ENCODE measurements at places on chromosomes 7 and 10. TPM values are rescaled to one million over a fixed set of nuclear protein-coding genes. Genes with fewer than 3 reads are reported as not detected.

The VSIR gene
- polyA plus RNA-seq, result 0.75 TPM

The WNT8B gene
- polyA plus RNA-seq, result 0.71 TPM

DNA sequence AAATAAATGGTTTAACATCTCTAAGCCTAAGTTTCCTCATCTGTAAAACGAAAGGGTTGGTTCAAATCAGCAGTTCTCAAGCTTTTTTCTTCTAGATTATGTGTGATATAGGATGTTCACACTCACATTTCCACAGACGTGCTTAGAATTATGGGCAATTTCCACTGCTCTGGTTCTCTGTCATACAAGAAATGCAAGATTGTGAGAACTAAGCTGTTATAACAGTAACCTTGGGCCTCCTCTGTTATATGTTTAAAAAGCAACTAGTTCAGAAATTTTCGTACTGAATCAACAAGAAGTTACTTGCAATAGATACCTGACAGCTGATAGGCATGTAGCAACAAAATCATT is 33.7 kb downstream of the ADD3 start:
- H3K4me3 ChIP-seq, result no peak overlapping the region
- peaks cover 3% of the 10 kb centered on the region for H3K4me1 ChIP-seq
- H3K27me3 ChIP-seq, result no peaks in the 10 kb centered on the region
- no peak overlapping the region for H3K27ac ChIP-seq
- DNase-seq, result no peak
- no peaks in the 10 kb centered on the region for H3K36me3 ChIP-seq

DNA sequence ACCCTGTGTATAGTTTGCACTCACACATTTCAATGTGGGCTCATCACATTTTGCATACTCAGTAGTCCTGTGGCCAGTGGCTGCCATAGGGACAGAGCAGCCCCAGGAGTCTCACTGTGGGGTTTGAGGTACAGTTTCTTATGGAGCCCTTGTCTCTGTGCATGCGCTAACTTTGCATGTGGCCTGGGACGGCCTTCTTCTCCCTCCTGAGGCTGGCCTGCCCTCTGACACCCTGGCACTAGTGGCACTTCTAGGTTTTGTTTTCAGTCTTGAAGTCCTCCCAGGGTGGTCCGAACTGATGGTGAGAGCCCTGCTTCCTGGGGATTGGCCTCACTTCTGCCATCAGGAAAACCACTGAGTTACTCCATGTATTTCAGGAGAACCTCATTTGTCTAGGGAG is 21.2 kb downstream of the NACAD start:
- no peaks in the 10 kb centered on the region for H3K36me3 ChIP-seq
- H3K4me3 ChIP-seq, result no peak overlapping the region
- DNase-seq, result no peak
- no peak overlapping the region for H3K27ac ChIP-seq
